ENCODE measurements at places on chromosomes 4 and X.

GRCh38 chr4:8761167-8761823 lies 110.3 kb downstream of the HMX1 start:
- no peaks in the 10 kb centered on the region for H3K36me3 ChIP-seq
- H3K27ac ChIP-seq, result no peak overlapping the region
- no peak for DNase-seq

DNA sequence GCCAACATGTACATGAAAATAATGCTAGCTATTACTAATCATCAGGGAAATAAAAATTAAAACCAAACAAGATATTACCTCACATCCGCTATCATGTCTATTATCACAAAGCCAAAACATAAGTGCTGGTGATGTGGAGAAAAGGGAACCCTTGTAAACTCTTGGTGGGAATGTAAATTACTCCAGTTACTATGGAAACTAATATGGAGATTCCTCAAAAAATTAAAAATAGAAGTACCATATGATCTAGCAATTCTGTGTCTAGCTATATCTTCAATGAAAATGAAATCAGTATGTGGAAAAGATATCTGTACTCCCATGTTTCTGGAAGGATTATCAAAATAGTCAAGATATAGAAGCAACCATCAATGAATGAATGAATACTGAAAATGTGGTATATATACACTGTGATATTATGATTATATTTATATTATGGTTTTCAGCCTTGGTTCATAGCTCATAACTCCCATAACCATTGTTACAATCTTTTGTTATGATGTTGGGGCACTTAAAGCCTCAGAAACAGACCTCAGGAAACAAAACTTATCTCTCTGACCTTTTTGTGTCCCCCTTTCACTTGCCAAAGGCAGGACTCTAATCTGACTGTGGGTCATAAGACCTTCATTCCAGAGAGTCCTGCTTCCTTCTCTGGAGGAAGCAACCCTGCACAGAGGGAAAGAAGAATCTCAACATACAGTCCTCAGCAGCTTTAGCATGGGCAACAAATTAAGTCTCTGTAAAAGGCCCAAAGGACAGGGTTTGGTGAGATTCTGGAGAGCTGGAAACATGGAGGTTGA lies 933.2 kb downstream of the ADGRL3 start:
- H3K36me3 ChIP-seq, result no peaks in the 10 kb centered on the region
- H3K27ac ChIP-seq, result no peak overlapping the region
- DNase-seq, result no peak
- no peaks in the 10 kb centered on the region for H3K4me1 ChIP-seq

DNA sequence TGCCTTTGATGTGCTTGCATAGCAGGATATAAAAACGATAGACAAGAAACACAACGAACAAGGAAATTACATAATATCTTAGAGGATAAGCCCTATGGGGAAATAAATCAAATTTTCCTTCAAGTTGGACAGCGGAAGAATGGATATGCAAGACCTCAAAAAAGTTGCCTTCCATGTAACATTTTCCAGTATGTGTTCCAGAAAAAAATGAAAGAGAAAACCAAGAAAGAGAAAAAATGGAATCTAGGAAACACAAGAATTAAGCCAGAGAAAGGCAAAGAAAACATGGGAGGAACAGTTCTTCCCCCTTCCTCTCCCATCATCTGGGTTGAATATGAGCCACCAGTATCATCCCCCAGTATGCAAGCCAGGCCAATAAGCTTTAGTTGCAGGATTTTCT lies 34.6 kb upstream of the MID1 start:
- H3K4me1 ChIP-seq, result no peaks in the 10 kb centered on the region
- H3K36me3 ChIP-seq, result peaks cover 7% of the 10 kb centered on the region
- peaks cover 14% of the 10 kb centered on the region for H3K27me3 ChIP-seq
- no peak for DNase-seq

DNA sequence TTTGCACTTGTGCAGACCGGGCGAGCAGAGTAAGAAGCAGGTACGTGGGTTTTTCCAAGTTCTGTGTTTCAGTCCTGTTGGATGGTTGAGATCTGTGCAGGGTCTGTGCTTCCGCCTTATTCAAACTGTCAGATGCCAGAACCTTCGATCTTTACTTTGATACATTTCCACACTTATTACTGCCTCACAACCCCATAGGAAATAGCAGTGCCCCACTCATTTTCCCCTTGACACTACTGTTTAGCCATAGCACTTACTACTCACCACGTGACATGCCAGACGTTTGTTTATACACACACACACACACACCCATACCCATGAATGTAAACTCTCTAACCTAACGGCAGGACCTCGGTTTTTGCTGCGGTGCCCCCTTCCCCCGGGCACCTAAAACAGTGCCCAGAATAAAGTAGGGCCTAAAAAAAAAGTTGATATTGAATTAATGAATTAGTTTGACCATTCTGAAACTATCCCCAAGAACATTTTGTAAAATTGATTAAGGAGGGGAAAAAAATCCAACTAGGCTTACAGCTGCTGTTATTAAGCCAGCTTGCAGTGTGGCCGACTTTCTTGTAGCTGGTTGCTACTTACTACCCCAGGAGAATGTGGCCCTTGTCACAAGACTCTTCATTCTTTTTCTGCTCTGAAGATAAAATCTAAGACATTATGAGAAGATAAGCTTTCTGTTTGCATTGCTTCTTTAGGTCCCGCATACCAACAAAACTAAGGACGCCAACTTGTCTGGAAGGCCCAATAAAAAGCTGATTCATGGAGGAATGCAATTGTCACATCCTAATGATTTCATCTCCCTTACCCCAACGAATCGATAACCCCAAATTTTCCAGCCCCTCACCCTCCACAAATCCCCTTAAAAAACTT lies 704 bp upstream of the SEPSECS start:
- H3K36me3 ChIP-seq, result peaks cover 1% of the 10 kb centered on the region
- H3K4me3 ChIP-seq, result peak overlapping the region; percentile 86
- H3K27ac ChIP-seq, result peak overlapping the region; percentile 96
- DNase-seq, result no peak

DNA sequence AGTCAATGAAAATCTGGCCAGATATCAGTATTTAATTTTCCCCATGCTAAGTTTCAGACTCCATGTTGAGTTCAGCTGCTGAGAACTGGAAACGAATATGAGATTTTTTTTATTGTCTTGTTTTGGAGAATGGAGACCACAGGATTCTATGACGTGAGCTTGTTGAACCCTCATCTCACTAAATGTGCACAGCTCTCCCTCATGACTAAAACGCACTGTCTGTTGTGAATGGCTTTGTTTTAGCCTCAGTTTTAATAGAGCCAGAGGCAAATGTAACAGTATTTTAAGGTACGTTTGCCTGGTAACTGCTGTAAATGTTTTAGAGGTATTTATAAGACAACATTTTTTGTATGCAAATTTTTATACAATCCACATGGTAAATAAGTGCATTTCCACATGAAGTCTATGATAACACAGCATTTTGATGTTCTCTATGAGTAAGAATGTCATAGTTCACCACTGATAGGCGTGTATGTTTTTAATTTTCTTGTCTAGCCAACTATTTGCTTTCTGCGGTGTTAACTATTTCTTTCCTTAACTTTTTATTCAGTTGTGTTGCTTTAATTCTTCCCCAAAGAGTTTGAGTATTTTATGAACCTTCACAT lies 1159.3 kb upstream of the TENM3 start:
- H3K4me1 ChIP-seq, result no peaks in the 10 kb centered on the region
- H3K36me3 ChIP-seq, result no peaks in the 10 kb centered on the region
- H3K27ac ChIP-seq, result no peak overlapping the region
- no peak for DNase-seq
- no peak overlapping the region for H3K4me3 ChIP-seq

DNA sequence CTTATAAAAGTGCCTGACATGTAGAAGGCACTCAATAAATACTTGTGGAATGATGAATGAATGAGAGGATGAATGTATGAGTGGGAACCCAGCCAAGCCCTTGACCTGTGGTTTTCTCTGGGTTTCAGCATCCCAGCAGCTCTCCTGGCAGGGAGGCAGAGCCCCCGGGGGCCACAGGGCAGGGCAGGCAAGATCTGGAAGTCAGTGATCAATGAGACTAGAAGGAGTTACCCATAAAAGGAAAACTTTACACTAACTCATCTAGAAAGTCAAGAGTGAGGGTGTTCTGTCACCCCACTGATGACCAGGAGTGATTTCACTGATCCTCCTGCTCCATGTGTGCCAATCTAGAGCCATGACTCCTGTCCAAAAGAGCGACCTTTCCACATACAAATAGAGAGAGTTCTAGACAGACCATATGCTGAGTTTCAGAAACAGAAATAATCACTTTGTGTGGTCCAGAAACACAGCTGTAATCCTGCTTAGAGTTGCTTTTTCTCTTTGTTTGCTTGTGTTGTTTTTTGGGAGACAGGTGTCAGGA lies 37.4 kb downstream of the MGARP start:
- no peaks in the 10 kb centered on the region for H3K27me3 ChIP-seq
- H3K4me3 ChIP-seq, result no peak overlapping the region
- H3K4me1 ChIP-seq, result peaks cover 8% of the 10 kb centered on the region

GRCh38 chr4:9969526-9970398 lies 51.5 kb downstream of the SLC2A9 start:
- H3K4me1 ChIP-seq, result no peaks in the 10 kb centered on the region
- H3K27me3 ChIP-seq, result no peaks in the 10 kb centered on the region
- no peak overlapping the region for H3K27ac ChIP-seq

- H3K27me3 ChIP-seq, result peaks cover 49% of the 10 kb centered on the region
- DNase-seq, result no peak
- H3K36me3 ChIP-seq, result no peaks in the 10 kb centered on the region
- H3K27ac ChIP-seq, result no peak overlapping the region
These were observed 41.9 kb downstream of the AFAP1 start for GRCh38 chr4:7897811-7898210.

DNA sequence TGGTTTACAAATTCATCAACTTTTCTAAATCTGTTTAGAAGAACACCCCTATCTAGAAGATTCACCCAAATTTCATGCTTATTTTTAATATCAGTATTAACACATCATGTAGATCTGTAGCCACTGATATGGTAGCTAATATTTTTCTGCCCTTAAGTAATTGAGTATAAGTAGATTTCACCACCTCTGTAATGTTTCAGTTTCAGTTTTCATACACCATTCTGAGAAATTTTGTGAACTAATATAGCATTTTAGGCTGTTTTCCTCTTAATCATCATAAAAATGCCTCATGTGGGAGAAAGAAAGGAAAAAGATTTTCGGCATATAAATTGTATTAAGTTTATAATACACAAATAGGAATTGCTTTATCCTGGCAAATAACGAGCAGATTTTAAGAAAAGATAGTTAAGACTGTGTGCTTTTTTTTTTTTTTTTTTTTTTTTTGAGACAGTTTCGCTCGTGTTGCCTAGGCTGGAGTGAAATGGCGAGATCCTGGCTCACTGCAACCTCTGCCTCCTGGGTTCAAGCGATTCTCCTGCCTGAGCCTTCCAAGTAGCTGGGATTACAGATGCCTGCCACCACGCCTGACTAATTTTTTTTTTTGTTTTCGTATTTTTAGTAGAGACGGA lies 21.4 kb upstream of the RBPJ start:
- DNase-seq, result no peak
- H3K27me3 ChIP-seq, result peaks cover 12% of the 10 kb centered on the region
- no peaks in the 10 kb centered on the region for H3K36me3 ChIP-seq
- H3K4me3 ChIP-seq, result no peak overlapping the region
- no peak overlapping the region for H3K27ac ChIP-seq

GRCh38 chr4:94208918-94209317 lies 1.3 kb downstream of the SMARCAD1 start:
- H3K27me3 ChIP-seq, result no peaks in the 10 kb centered on the region
- DNase-seq, result no peak
- no peak overlapping the region for H3K27ac ChIP-seq

DNA sequence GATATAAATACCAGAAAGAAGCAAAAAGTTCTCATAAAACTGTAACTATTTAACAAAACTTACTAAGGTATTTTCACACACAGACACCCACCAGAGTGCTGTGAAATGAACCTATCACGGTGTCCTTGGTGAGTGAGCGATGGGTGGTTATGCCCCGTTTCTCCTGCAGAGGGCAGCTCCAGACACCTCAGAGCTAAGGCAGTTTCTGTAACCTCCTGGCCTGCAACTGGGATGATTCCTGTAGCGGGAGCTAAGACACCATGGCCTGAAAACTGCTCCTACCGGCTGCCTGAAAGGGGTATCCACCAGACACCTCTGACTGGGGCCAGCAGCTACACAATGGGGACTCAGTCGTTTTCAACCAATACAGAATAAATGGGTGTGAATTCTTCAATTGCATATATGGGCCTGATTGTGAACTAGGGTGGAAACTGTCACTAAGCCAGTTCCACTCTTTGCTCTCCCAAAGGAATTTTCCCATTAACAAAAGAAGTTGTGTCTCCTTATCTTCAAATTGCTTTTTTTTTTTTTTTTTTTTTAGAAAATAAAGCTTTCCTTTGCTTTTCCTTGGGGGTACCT lies 2375.8 kb upstream of the TENM3 start:
- peaks cover 13% of the 10 kb centered on the region for H3K27me3 ChIP-seq
- no peak overlapping the region for H3K27ac ChIP-seq
- H3K36me3 ChIP-seq, result no peaks in the 10 kb centered on the region
- DNase-seq, result peak; percentile 55
- no peaks in the 10 kb centered on the region for H3K4me1 ChIP-seq
